ENCODE measurements at places on chromosomes 2 and 18.
A peak's percentile ranks its signal among the peaks of the same experiment; 100 is the strongest.

DNA sequence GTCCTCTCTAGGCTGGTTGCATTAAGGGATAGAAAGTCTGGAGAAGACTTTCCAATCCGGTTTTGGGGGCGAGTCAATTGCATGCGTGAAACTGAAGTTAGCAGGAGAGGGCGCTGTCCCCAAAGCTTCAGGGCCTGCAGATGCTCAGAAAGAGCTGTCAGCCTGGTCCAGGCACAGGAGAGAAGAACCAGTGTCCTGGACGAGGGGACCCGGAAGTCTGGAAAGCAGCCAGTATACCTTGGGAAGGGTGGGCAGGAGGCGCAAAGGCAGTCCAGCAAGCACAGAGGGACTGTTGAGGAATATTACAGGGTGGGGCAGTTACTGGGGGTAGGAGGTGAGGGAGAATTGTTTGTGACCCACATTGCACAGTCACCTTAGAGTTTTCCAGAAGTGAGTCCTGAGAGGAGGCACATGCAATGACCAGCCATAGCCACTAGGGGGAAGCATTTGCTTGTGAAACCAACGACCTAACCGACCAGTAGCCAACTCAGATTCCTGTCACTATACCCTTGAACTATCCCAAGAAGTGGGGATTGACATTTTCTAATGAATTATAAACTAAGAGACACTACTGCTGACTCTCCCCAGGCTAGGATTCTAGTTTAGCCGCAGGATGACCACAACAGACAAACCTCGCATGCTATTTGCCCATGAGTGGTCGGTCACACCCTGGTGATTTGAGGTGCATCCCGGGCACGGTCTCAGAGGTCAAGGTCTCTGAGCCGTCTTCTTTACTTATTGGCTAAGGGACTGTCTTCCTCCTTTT is 172.8 kb downstream of the RDH14 start:
- peak; percentile 59 for DNase-seq

- no peak for DNase-seq
Measured at GRCh38 chr18:21270453-21270852, 28.4 kb downstream of the GREB1L start.

DNA sequence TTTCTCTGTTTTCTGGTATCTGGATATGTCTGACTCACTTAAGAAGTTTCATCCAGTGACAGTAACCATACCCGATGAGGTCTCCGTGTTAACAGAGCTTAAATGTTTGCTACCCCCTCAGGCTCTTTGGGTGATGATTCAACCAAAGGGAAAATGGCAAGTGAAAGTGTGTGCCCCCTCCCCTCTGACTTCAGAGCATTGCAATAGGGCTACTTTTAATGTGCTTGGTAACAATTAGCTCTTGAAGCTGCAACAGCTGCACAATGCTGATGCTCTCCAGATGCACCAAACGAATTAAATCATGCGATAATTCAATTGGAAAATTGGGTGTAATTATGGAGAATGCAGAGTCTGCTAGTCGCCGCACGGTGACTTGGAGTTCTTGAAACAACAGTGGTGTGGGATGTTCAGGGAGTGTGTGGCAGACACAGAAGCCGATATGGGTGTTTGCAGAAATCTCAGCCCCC is 270.7 kb downstream of the ALK start:
- no peak for DNase-seq

DNA sequence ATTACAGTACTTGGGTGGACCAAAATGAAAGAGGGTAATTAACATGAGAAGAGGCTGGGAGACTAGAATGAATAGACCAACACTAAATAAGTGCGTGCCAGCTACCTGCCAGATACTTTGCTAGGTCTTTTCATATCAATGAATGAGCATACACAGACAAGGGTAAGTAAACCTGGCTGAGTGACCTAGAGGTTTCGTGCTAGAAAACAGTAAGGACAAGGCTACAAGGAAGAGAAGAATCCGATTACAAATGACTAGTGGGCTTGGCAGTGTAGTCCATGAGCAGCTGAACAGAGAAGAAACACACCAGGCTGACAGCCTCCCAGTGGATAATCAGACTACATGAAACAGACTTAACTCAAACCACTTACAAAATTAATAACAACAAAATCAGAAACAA is 64.6 kb downstream of the THADA start:
- no peak for DNase-seq

- DNase-seq, result no peak
Measured at GRCh38 chr2:23904692-23905091, 22.2 kb downstream of the ATAD2B start.

DNA sequence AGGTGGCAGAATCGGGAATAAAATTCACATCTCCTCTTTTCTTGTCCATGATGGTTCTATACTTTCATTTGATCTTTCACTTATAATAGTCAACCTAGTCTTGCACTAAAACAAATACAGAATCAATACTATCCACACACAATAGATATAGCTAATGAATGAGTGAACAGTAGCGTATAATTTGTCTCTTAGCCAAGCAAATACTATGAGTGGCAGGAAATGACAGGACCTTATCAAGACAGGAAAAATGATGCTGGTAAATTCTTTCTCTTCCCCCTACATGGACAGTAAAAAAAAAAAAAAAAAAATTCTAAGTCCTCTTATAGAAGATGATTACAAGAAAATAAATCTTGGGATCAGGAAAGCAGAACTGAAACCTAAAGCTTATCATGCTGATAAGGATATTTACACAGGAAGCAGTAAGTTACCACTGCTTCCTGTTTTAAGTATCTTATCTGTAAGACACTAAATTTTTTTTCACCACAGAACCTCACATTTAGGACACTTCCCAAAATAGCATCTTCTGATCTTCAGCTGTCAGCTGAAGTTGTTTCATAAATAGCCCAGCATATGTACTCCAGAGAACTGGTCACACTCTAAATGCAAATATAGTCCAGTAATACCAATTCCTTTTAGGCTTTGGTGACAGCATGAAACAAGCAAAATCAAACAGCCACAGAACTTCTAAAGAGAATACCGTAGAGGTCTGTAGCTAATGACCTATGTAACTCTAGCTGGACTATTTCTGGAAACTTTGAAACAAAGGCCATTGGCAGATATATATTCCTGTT is 27.0 kb downstream of the IRS1 start:
- DNase-seq, result no peak

DNA sequence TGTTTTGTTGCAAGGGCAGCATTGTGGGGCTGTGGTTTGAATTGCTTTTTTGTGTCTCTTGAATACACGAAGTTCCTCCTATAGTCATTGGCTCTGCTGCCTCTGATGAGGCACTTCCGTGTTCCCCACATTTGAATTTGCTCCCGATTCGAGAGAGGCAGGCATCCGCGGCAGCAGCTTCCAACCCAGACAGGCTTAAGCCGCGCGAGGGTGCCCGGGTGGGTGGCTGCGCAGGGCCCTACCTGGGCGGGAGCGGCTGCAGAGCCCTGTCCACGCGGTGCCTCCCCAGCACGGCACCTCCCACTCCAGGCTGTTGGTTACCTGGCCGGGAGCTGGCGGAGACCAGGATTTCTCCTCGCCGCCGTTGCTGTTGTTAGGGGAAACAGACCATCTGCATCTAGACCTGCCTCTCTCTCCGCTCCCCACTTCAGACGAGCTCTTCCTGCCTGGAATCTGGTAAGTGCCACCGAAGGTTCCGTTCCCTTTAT is 151.3 kb downstream of the NEDD4L start:
- DNase-seq, result peak; percentile 22

DNA sequence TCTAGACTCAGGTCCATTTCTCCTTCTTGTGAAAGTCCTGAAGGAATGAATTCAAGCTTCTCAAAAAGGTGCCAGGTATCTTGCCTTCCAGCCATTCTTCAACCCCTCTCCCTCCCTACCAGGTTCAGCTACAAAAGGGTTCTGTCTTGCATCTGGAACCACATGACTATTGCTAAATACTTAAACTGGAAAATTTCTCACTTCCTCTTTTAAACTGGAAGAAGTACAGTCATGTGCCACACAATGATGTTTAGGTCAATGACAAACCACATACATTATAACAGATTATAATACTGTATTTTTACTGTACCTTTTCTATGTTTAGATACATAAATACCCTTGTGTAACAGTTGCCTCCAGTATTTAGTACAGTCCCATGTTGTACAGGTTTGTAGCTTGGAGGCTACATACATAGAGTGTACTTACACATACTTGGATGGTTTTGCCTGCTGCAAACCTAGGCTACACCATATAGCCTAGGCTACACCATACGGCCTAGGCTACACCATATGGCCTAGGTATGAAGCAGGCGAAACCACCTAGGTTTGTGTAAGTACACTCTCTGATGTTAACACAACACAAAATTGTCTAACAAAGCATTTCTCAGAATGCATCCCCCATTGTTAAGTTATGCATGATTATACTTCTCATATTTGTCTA is 142.0 kb upstream of the DNMT3A start:
- no peak for DNase-seq

- DNase-seq, result no peak
Measured at GRCh38 chr2:58562276-58562675, 321.2 kb upstream of the FANCL start.

DNA sequence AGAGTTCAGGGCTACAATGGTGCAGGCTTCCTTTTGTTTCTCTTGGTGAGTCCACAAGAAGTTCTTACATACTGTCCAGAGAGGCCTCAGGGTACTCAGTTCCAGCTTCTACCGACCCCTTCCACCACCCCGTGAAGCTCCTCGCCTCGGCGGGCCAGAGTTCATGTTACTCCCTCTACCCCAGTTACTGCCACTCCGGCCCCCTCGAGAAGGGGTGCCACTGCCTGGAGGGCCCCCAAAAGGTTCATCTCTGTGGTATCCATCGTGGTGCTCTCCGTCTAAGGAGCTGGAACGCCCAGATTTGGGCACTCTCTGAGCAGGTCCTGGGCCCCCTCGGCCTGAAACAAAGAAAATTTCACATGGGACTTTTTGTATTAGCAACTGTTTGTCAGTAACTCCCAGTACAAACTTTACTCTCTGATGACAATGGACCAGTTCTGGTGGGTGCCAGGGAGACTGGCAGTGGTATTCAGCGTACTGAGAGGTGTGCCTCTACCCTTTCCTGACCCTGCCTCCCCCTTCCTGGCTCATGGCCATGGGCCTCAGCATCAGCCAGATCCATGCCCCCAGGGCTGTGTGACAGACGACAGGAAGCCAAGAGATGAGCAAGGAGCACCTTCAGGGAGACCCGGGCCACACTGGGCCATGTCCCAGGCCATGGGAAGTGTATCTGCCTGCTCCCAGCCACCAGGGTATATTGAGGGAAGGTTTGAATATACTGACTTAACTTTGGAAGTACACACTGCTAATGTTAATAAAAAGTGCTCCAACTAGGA is 5.1 kb downstream of the SFT2D3 start:
- no peak for DNase-seq

DNA sequence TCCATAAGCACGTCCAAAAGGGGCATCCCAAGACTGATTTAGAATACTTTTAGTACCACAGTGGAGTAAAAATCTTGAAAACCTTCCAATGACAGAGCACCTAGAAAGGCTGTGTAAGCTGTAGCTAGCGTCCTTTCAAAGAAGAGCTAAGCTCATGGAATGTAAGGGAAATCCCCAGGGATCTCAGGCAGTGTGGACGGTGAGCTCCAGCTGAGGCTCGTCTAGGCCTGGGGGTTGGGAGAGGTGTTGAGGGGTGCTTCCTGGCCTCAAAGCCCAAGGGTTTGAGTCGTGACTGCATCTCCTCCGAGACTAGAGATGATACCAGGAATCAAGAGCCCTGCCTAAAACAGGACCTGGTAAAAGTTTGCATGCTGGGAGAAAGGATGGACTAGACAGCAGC is 7.6 kb downstream of the CTIF start:
- no peak for DNase-seq

DNA sequence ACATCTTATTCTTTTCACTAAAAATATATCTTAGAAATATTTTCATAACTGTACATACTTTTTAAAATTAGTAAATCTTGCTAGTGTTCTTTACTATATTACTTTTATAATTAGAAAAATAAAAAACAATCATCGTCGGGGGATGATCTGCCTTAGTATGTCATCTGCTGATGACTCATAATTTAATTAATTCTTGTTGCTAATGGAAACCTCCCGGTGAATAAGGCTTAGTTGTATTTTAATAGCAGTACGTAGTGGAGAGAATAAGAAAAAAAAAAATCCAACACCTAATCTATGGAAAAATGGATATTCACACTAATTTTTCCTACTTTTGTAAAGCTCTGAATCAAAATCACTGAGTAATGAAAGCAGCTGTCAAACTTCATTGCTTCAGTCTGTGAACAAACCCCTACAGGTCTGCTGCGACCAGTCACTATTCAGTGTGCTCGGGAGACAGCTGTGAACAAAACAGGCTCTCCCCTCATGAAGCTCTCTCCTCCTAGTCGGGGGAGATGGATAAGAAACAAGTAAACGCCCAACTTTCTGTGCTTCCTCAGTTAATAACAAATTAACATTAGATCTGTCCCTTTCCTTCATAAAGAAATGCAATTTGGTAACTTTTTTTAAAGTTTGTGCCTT is 97.4 kb upstream of the UPP2 start:
- no peak for DNase-seq

GRCh38 chr2:2788076-2788475 is 457.0 kb upstream of the MYT1L start:
- no peak for DNase-seq

GRCh38 chr2:7375901-7376300 is 458.7 kb downstream of the RNF144A start:
- no peak for DNase-seq

GRCh38 chr18:40708726-40709125 is 1246.3 kb upstream of the PIK3C3 start:
- DNase-seq, result no peak

GRCh38 chr2:173095356-173095755 is 19.7 kb downstream of the MAP3K20 start:
- DNase-seq, result no peak

GRCh38 chr2:122535960-122536505 is 780.6 kb downstream of the TSN start:
- no peak for DNase-seq

DNA sequence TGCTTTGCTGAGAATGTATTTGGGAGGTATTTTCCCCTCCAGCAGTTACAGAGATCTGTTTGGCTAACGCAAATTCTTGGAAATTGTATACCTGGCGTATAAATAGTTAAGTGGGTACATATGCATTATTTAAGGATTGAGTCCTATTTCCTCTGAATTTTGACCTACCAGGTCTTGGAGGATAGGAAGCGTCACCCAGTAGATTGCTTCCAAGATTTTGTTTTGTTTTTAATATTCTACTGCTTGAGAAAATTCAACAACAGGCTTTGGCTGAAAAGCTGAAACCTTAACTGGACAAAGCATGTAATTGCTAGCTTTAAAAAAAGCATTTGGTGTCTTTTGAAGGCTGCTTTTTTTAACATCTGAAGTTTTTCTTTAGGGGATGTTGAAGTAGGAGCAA is 150.1 kb downstream of the WDSUB1 start:
- DNase-seq, result no peak

DNA sequence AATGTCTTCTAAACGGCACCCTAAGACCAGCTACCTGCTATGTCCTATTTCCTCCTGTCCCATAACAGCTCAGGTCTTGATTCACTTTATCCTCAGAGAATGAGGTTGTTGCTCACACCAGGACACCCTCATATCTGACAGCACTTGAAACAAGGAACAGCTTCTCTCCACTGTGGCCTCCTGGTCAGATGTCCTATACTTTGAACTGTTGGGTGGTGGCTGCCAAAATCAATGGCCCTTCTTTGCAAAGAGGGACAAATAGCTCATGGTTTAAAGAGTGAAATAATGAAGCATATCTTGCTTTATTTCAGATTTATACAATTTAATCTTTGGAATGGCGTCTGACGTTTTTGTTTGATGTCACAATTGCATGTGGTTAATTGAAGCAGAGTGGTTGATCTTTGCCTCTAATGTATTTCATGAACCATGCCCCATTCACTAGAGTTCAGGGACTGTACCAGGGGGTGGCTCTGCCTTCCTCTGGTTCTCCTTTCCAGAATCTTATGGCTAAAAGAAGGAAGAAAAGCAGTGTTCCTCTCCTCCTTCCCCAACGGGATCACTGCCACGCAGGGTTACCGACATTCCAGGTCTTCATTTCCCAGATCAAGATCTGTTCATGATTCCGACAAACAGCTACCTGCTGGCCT is 24.1 kb upstream of the ZCCHC2 start:
- no peak for DNase-seq

Data from stimulated activated naive CD8-positive, alpha-beta T cell treated with anti-CD3 and anti-CD28 coated beads, Interleukin-15, Interleukin-2, amounts not matched to agents 100 U/mL and 50 U/mL, for 24 hours (primary cell).